ENCODE measurements at places on chromosomes 2 and 18.
A peak's percentile ranks its signal among the peaks of the same experiment; 100 is the strongest.

GRCh38 chr2:170405326-170405725, 227.4 kb downstream of the MYO3B start:
- no peak for DNase-seq

- peak; percentile 75 for DNase-seq
These were observed 63.2 kb downstream of the GNAL start for GRCh38 chr18:11752116-11752911.

DNA sequence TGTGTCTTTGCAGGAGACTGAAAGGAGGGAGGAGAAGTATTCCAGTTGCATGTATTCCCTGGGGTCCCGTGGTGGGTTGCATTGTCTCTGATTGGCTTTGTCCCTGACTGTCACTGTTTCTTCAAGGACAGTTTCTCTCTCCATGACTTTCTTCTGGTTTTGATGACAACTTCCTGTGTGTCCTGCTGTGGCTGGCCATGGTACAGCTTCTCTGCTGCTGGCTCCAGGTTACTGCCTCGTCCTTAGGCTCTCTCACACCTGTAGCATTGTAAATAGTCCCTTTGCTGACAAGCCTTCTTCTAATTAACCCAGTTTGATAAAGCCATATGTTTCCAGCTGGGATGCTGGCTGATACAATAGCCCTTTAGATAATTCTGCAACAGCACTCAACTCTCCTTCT, 129.0 kb downstream of the LPIN1 start:
- DNase-seq: no peak

- no peak for DNase-seq
These were observed 453.9 kb upstream of the TRIB2 start for GRCh38 chr2:12262681-12263436.

DNA sequence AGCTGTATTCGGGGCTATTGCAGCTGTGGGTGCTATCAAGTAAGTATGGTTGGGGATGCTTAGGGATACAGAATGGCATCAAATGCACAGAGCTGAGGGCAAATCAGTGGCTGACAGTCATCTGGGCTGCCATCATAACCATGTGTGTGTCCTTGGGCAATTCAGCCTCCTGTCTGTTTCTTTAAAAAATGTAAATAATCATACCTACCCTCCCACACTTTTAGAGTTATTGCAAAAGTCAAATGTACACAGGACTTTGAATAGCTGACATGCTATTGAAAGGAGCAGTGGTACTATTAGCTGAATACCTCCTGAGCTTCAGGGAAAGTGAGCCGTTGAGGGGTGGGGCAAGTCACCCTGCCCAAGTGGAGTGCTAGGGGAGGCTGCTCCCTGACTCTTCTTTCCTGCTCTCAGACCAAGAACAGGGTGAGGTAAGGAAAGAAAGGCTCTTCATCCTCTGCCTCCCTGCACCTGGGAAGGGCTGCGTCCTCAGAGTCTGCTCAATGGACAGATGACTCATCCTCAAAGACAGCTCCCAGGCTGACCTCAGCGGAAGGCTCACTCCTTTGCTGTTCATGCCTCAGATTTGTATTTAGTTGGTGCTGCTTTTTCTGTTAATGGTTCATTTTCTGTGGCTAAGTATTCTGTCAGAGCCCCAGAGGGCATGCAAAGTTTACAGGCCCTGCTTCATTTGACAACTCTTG, 54.9 kb upstream of the BZW1 start:
- no peak for DNase-seq

- no peak for DNase-seq
These were observed 51.3 kb upstream of the RND3 start for GRCh38 chr2:150538651-150539201.

Data from GM23338 (cell line).